ENCODE measurements at places on chromosomes 6 and 20.

DNA sequence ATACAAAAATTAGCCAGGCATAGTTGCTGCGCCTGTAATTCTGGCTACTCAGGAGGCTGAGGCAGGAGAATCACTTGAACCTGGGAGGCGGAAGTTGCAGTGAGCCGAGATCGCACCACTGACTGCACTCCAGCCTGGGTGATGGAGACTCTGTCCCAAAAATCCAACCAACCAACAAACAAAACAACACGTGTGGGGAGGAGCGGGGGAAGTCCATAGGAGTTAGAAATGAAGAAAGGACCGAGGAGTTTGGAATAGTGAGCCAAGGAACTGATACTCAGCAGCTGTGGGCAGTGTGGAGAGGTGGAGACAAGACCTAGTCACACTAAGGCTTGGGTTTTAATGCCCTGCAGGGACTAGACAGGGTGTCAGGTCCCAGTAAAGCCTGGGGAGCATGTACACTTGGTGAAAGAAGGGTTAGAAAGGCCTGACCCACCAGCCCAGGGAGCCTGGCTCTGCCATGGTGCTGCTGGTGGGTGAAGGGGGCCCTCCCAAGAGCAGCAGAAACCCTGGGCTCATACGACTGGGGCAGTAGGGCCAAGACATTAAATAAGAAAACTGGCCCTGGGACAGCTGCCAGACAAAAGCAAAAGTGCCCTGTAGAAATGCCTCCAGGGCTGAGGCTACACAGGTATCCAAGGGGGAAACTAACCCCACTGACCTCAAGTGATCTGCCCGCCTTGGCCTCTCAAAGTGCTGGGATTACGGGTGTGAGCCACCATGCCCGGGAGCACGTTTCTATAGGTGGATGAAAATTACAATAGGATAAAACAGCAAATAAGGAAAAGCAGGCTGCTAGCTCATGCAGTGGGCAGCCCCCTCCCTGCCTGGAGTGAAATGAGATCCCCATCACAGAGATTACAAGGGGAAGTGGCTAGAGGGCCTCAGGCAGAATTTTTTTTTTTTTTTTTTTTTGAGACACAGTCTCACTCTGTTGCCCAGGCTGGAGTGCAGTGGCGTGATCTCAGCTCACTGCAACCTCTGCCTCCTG is 58.0 kb downstream of the MYH7B start:
- no peak for DNase-seq

DNA sequence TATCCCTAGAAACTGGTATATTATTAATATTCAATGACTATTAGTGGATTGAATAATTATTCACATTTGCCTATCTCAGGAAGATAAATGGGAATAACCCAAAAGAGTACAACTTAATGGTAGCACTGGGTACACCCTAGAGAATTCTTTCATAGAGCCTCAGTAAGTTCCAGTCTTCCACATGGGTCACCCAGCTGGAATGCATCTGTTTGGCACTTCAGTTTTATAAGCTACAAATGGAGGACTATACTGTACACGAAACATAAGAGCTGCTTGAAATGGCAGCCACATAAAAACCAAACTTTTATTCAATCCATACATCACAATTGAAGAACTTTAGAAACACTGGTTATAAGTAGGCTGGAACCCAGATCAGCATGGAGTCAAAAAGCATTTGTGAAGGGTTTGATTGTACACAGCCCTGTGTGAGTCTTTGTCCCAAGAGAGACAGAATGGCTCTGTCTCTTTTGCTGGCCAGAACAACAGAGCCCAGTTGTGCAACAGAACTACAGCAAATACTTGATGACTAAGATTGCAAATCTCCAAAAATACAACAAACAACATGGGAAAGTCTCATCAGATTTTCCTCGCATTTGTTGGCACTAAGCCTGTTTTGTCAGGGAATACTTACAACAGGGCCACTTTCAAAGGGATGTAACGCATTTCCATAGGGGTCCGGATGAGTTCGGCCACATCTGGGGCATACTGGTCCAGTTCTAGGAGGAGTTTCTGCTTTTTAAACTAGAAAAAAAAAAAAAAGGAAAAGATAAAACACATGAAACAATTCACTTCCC is 39.5 kb downstream of the PIGU start:
- no peak for DNase-seq

GRCh38 chr6:46000905-46001304 is 14.8 kb downstream of the CLIC5 start:
- no peak for DNase-seq

DNA sequence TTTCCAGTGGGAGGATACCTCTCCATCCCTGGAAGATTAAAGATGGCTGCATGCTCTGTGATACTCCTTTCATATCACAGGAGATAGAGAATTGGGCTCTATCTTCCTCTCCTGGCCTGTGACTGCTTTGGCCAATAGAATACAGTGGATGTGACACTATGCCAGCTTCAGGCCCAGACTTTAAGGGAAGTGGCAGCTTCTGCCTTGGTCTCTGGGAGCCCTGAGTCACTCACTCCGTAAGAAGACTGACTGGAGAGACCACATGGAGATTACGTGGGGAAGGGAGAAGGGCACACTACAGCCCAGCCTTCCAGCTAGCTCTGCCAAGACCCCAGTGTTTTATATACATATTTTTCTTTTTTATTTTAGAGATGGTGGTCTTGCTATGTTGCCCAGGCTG is 10.4 kb upstream of the MMP9 start:
- no peak for DNase-seq

DNA sequence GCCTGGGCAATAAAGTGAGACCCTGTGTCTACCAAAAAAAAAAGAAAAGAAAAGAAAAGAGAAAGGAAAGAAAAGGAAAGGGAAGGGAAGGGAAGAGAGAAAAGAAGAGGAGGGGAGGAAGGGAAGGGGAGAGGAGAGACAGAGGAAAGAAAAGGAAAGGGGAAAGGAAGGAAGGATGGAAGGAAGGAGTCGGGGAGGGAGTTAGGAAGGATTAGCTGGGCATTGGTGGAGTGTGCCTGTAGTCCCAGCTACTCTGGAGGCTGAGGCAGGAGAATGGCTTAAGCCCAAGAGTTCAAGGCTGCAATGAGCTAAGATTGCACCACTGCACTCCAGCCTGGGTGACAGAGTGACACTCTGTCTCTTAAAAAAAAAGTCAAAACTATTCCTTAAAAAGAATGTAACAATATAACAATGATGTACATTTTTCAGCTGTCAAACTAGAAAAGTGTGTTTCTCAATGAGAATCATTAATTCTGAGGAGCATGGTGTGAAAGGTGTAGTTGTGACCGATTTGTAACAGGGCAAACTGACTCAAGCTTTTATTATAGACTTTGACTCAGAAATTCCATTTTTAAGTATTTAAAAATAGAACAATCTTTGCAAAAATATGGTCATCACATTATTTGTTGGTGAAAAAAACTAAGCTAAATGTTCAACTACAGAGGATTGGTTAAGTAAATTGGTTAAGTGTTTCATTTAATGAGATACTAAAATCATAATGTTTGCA is 14.7 kb downstream of the SNRPB start:
- no peak for DNase-seq

- DNase-seq, result no peak
Measured at GRCh38 chr6:1080453-1081337, 231.2 kb upstream of the FOXQ1 start.

DNA sequence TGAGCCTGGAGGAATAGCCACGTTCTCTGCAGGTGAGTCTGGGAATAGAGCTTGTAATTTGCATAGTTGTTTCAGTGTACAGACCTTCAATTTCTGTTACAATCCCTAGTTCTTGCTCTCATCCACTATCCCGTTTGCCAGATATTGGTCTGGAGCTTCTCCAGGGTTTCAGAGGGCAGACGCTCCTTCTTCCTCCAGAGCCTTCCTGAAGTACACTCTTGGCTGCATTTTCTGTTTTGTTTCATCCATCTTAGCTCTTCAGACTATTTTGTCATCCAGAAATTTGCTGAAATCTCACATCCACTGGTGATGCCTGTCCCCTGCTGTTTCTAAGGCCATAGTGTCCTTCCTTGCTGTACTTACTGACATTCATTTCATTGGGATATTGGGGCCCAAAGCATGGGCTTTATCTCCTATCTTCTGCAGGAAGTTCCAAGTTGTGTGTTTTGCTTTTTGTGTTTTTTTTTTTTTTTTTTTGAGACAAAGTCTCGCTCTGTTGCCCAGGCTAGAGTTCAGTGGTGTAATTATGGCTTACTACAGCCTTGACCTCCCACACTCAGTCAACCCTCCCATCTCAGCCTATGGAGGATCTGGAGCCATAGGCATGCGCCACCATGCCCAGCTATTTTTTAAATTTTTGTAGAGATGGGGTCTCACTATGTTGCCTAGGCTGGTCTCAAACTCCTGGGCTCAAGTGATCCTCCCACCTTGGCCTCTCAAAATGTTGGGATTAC is 18.7 kb downstream of the CDS2 start:
- DNase-seq, result no peak

DNA sequence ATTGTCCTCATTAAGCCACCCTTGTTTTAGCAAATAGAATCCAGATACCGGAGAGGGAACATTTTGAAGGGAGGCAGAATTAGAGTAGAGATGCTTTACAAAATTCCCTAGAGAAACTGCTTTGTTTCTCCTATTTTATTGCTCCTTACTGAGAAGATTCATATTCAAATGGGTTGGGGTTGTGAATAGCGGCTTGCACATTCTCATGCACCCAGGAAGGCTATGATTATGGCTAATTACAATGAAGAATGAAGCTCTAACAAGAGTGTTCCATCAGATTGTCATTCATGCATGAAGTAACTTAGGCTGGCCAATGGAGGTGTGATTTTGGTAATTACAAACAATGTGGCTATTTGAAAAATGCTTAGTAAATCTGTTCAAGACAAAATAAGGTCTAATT is 129.6 kb downstream of the PACRG start:
- no peak for DNase-seq

GRCh38 chr6:154381548-154381947 is 24.9 kb upstream of the IPCEF1 start:
- DNase-seq, result no peak

DNA sequence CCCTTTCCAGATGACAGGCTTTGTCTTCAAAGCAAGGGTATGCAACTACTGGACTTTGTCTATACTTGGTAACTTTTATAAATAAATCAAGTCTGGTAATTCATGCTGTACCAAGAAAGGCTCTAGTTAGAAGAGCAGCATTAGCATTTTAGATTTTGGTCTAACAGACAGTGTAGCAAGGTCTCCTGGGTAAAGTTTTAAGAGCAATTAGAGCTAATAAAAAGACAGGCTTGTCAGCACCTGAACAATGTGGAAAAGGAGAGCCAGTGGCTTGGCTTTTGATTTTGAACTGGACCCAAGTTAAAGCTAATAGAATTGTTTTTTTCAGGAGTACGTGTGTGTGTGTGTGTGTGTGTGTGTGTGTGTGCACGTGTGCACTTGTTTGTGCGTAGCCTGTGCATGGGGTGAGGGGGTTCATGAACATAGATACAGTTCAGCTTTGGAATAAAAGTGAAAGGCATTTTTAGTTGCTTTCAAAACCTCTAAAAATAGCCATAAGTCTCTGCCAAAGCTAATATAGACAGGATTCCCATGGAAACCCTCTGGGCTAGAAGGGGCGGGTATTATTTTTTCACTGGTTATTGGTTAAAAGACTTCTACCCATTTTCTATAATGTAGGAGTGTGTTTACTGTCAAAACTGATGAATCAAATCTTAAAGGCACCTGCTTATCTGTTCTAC is 138.4 kb downstream of the KCNQ5 start:
- DNase-seq, result no peak

DNA sequence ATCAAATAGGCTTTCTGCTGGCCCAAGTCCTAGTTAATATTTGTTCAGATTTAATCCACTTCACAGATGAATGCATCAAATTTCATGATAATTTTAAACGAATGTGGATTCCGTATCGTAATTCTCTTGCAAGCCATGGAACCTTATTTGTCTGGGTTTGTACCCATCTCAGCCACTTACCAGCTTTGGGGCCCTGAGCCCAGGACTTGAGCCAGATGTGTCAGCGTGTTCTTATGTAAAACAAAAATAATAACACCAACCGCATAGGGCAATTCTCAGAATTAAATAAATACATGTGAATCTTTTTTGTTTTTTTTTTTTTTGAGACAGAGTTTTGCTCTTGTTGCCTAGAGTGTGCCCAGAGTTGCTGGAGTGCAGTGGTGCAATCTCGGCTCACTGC is 282.5 kb upstream of the PLCB4 start:
- DNase-seq, result no peak

- DNase-seq, result no peak
Measured at GRCh38 chr6:83711958-83712357, 3.1 kb upstream of the SNAP91 start.

GRCh38 chr6:109117346-109118035 is 22.2 kb downstream of the CEP57L1 start:
- no peak for DNase-seq

GRCh38 chr6:143515766-143516355 is 4.3 kb upstream of the FUCA2 start:
- DNase-seq, result no peak

DNA sequence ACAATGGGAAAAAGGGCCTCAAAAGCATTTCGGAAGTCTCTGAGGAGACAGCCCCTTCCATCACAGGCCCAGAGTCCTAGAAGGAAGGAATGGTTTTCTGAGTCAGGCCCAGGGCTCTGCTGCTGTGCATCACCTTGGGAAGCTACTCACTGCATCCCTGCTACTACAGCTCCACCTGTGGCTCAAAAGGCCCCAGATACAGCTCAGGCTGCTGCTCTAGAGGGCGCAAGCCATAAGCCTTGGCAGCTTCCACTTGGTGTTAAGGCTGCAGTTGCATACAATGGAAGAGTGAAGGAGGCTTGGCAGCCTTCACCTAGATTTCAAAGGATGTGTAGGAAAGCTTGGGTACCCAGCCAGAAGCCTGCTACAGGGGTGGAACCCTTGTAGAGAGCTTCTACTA is 54.8 kb downstream of the MEI4 start:
- no peak for DNase-seq

GRCh38 chr6:108071736-108072276 is 2.7 kb downstream of the OSTM1 start:
- DNase-seq, result no peak

DNA sequence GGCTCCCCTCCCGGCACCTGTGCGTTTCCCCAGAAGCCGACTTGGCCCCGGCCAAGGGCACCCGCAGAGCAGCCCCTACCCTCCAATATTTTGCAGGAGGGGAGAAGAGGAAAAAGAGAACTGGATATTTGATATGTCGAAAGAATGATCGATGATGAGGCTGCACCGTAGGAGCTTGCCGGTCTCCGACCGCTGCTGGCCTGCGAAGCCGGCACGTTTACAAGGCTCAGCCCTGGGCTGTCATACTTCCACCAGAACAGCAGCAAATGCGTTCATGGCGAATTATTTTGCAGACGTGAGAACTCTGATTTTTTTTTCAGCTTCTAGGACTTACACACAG is 296.7 kb downstream of the TFAP2C start:
- DNase-seq, result no peak
